ENCODE measurements at places on chromosomes 5 and 9.

GRCh38 chr9:77978086-77978781 lies 53.4 kb downstream of the GNAQ start:
- DNase-seq, result no peak

- DNase-seq, result no peak
These were observed 393.9 kb upstream of the C9orf72 start for GRCh38 chr9:27967210-27967609.

GRCh38 chr9:132328580-132328979 lies 26.2 kb downstream of the SETX start:
- no peak for DNase-seq

DNA sequence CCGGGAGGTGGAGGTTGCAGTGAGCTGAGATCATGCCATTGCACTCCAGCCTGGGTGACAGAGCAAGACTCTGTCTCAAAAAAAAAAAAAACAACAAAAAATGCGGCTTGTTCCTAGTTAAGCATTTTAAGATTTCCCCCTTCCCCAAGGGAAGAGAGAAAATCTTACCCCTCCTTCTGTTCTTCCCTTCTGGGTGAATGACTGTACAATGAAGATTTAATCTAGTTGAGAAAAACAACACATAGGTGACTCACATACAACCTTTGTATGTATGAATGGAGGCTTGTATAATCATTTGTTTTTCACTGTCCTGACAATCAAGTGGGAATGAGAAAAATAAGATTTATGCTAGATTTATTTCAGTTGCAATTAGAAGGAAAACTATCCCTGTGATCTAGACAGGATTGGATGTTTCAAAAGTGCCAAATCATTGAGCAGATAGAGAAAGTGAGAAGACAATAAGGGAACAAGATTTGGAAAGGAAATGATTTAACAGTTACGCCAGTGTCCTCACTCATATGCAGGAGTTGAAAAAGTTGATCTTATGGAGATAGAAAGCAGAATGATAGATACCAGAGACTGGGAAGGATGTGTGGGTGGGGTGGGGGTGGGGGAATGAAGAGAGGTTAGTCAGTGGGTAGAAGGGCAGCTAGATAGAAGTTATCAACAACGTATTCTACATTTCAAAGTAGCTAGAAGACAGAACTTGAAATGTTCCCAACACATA lies 16.7 kb downstream of the GDA start:
- peak; percentile 88 for DNase-seq

DNA sequence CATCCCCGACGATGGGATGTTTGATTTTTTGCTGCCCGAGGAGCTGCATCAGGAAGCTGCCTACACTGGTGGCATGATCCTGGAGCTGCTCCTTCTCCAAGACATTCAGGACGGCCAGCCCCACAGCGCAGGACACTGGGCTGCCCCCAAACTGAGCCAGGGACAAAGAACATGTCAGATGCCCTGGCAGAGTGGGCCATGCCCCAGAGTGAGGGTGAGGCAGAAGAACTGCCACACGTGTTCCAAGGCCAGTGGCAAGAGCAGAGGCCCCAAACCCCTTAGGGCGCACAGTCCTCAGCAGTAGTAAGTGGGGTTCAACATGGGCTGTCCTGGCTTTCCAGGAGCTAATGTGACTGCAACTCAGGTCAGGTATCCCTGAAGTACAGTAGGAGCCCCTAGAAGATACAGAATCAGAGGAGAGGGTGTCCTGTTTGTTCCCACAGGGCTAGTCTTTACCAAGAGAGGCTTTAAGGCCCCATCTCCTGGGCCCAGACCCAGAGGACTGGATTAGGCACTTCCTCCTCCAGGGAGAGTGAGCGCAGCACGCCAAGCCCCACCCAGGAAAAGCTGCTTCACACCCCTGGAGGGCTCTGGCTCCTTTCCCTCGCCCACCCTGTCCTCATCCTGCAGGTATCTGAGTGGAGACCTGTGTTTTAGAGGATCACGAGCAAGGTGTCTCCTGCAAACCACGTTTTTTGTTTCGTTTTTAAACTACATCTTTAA lies 11.1 kb downstream of the HNRNPAB start:
- DNase-seq, result no peak

GRCh38 chr9:35700031-35700430 lies 10.3 kb upstream of the TPM2 start:
- DNase-seq, result no peak

- DNase-seq, result no peak
These were observed 35.1 kb downstream of the SKIC3 start for GRCh38 chr5:95519681-95520080.

DNA sequence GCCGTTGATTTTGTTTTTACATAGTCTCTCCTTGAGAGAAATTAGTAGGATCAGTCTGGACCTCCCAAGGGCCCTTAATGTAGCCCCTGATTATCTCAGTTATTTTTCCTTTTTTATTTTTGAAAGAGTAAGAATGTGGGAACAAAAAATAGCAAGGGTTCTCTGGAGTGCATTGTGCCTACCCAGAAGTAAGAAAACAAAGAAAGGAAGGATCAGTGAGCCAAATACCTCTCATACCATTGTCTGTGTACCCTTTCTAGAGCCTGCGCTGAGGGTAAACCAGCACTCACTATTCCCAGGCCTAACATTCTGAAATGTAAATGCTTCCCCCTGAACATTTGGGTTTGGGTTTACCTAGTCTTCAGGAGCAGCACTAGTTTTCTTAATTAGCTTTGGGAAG lies 213.0 kb upstream of the TARS1 start:
- DNase-seq, result no peak

DNA sequence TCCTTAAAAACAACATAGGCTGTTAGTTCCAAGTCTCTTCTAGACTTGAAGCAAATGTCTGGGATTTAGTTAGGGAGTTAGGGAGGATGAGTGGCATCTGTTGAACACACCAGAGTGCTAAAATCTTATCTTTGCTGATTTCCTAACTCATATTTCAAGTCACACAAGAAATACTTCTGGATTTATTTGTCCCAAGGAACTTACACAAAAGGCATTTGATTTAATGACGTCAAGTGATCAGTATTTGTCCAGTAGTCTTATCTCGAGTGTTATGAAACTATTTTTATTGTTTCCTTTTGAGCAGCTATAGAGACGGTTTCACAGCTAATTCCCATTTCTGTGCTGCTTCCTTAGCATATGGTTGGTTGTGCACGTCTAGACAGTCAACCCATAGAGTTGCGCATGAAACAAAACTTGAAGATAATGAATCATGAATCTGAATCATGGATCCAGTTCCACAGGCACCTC lies 140.5 kb upstream of the TUT7 start:
- DNase-seq, result no peak

DNA sequence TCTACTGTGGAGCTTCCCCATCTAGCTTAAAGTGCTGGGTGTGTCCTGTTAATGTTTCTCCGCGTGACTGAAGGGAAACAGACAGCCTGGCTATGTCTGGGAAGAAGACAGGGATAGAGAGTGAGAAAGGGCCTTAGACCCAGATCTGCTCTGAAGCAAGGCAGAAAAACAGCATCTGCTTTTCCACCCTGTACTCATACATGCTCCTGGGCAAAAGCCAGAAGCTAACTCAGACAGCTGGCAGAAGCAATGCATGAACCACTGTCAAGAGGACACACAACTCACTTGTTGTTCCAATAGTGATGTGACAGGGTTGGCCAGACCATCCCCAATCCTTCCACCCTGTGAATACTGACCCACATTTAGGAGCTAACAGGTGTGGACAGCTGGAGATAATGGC lies 63.3 kb downstream of the DPYSL3 start:
- no peak for DNase-seq

GRCh38 chr9:96655198-96655851 lies at the start of gene PRXL2C:
PRXL2C (minus strand) TSS chr9:96655317; CDS start chr9:96655281, 36 bp downstream.
- peak; percentile 42 for DNase-seq

GRCh38 chr5:136722086-136722485 lies 356.7 kb upstream of the TRPC7 start:
- no peak for DNase-seq

GRCh38 chr5:31033295-31033694 lies 160.2 kb upstream of the CDH6 start:
- peak; percentile 17 for DNase-seq

DNA sequence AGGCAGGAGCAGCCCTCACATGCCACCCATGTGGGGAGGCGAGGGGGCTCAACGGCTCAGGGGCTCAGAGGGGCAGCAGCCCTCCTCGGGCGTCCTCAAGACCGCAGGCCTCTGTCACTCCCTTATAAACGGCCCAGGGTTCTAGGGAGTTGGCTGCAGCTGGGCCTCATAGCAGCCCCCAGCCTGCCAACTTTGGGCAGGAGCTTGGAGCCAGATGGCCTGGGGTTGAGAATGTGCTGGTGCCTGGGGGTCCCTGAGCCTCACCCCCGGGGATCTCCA lies 51.0 kb upstream of the RNU6ATAC start:
- DNase-seq, result no peak

- no peak for DNase-seq
These were observed 31.4 kb upstream of the SARDH start for GRCh38 chr9:133769511-133770075.

GRCh38 chr9:123928533-123929176 lies 1.3 kb downstream of the DENND1A start:
- peak; percentile 12 for DNase-seq

DNA sequence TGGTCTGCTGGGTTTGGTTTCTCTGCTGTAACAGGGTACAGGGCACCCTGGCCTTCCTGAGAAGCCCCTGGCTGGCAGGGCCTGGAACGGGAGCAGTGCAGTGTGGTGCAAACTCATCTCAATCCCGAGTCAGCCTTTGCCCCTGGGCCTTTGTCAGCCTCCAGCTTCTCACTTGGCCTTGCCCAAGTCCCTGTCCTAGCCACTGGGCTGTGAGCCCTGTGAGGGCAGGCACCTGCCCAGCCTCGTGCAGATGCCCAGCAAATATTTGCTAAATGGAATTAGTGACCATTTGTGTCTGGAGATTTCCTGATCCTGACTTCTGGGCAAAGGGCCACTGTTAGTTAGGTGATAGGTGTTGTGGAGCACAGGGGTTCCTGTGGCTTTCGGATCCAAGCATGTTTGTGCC lies 13.0 kb downstream of the RGS3 start:
- DNase-seq, result no peak

GRCh38 chr9:135023088-135023785 lies 64.2 kb upstream of the OLFM1 start:
- DNase-seq, result no peak

DNA sequence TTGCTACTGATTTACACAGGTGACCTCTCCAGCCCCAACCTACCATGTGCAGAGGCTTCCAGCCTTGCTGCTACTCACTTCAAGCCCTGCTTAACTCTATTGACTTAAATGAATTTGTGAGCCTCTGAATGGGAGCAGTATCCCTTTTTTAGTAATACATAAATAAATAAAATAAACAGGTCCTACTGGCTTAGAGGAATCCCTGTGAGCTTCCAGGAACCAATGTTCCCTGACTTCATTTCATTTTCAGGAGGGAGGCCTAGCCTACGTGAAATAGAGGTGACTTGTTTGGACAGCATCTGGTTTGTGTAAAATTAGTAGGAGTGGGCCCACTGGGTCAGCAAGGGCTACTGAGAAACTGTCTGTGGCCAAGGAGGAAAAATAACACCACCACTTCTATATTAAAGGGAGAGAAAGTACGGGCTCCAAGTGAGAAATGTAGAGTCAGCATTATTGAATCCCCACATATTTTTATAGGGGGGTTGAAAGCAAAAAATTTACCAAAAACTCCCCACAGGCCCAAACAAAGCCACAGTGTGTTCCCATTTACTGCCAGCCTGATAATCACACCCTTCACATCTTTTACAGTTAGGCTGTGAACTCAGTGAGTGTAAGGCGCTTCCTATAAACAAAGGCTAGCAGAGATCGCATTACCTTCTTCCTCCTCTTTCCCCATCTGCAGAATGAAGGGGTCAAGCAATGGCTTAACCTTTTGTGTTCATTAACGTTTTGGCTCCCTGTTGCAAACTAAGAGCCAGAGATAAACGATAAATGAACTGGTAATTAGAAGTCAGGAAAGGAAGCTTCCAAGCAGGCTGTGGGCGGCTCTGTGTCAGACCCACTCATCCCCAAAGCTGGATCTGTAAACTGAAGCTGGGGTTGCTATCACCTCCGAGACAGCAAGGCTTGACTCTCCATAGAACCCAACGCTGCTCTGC lies 138.8 kb upstream of the LIFR start:
- peak; percentile 86 for DNase-seq

GRCh38 chr5:141611289-141611688 lies 7.5 kb downstream of the DIAPH1 start:
- DNase-seq, result peak; percentile 71

- DNase-seq, result no peak
These were observed 18.6 kb upstream of the PAPPA start for GRCh38 chr9:116134975-116135374.

DNA sequence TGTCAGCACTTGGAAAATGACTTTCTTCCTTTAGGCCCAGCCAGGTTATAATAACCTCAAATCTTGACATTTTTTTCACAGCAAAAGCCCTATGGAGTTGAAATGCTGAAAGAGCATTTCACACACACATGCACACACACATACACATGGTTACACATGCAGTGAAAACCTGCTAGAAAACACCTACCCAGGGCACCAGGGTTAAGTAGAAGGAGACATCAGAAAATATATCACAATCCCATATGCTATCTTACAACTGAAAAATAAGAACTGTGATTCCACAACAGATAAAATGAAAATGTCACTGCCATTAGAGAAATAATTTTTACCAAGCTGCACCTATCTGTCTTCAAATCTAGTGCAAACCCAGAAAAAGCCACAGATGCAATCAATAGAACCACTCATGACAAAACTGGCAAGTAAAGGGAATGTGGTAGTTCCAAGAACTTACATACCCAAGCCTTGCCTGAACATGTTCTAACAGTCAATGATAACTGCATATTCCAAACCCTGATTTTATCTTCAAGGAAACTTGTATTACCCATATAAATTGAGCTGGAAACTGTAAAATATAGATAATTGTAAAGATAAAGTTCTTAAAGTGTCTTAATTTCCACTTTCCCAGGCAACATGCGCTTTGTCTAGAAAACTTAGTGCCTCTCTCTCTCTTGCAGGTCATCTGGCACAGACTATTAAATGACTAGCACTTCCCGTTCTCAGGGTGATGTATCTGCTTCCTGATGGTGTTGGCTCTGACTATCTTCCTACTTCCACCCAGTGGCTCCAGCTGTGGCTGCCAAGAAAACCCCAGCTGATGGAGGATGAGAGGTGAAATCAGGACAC lies 250.2 kb upstream of the PTGER4 start:
- DNase-seq, result no peak

GRCh38 chr9:131651599-131651998 lies 88.3 kb downstream of the RAPGEF1 start:
- peak; percentile 78 for DNase-seq

GRCh38 chr9:18666348-18666747 lies 192.4 kb downstream of the ADAMTSL1 start:
- peak; percentile 28 for DNase-seq

- DNase-seq, result no peak
These were observed 107.4 kb downstream of the TLE1 start for GRCh38 chr9:81581986-81582385.

GRCh38 chr9:91374939-91375338 lies 13.2 kb upstream of the AUH start:
- DNase-seq, result peak; percentile 13

- DNase-seq, result no peak
These were observed 13.8 kb upstream of the MCTP1 start for GRCh38 chr5:95298651-95299050.

DNA sequence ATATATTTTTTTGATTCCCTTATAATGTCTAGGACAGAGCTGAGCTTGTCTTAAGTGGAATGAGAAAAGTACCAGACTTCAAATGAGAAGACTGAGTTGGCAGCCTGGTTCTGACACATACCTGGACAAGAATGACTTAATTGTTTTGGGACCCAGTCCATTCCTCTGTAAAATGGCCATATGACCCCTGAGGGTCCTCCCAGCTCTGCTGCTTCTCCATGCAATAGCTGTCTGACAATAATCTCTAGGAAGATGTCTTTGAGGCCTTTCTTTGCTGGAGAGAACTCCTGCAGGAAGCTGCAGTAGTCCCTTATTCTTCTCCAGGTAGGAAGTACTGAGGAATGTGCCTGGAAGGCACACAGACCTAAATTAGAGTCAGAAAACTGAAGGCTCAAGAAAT lies 55.9 kb upstream of the SLIT3 start:
- no peak for DNase-seq

All from renal cortical epithelial cell (primary cell).